ENCODE measurements at places on chromosomes 2 and 18.

DNA sequence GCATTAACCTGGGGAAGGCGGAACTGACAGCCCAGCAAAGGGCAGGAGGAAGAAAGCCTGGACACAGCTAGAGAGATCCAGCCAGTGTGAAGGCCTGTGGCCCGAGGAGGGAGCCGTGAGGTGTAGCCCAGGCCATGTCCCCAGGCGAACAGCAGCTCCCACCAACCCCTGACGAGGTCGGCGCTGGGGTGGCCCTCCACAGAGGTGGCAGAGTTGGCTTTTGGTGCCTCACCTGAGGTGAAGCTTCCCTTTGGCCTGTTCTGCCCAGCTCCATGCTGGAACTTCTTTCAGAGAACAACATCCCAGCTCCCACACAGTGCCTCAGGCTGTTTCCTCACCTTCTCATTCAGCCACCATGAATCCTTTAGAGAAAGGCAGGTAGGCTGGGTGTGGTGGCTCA lies 13.3 kb downstream of the TMEM177 start:
- no peak for DNase-seq

GRCh38 chr2:157684940-157685466 lies 56.3 kb upstream of the ACVR1C start:
- DNase-seq = no peak

GRCh38 chr2:213688133-213688532 lies 403.9 kb downstream of the SPAG16 start:
- DNase-seq = no peak

DNA sequence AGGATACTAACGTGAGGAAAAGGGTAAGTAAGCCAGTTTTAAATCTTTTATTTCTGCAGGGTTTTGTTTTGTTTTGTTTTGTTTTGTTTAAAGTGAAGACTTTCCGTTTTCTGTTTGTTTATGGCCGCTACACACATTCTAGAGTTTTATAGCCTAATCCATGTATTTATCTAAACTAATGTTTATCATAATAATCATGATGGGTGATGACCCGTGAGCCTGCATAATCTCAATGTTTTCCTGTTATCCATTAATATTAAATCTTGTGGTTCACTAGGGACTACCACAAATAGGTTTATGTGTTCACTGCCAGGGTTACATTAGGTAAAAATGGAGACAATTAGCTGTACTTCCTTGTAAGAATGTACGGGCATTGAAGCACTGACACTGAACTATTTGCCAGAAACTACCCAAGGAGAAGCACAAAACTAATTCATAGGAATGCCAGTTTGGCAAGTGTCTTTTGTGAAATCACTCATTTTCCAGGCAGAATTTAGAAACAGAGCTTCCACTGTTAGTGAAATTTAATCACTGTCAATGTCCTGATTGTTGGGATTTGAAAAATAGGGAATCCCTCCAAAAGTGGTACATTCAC lies 574.8 kb downstream of the LRP1B start:
- DNase-seq = no peak

GRCh38 chr18:76365561-76365960 lies 129.5 kb downstream of the ZNF516 start:
- no peak for DNase-seq
